OCI-LY7 (cell line): ENCODE measurements at places on chromosomes 12 and 14. TPM values are rescaled to one million over a fixed set of nuclear protein-coding genes. Genes with fewer than 3 reads are reported as not detected.

Gene SLC16A7
- total RNA-seq = 30.7 and 32.3 TPM in 2 replicates

Gene PIWIL1
- total RNA-seq = not detected in 2 replicates

Gene IFI27L1
- 61.5 and 63.4 TPM in 2 replicates for total RNA-seq

Gene SLCO1B3
- total RNA-seq = not detected in 2 replicates

Gene CSRNP2
- total RNA-seq = 28.6 and 30.1 TPM in 2 replicates

Gene JPH4
- not detected in 2 replicates for total RNA-seq

Gene WIF1
- total RNA-seq = not detected in 2 replicates

Gene HIF1A
- 88.1 and 93.7 TPM in 2 replicates for total RNA-seq

Gene PPP1R36
- not detected in 2 replicates for total RNA-seq

Gene SMCO2
- not detected in 2 replicates for total RNA-seq

Gene SLC25A47
- total RNA-seq = not detected in 2 replicates

Gene AKAP3
- total RNA-seq = 2.4 and 3.7 TPM in 2 replicates

Gene FOXA1
- not detected in 2 replicates for total RNA-seq
